ENCODE measurements at places on chromosomes 5 and 9. TPM values are rescaled to one million over a fixed set of nuclear protein-coding genes. Genes with fewer than 3 reads are reported as not detected.

Gene PCDHGA8
- 1.5 TPM for total RNA-seq

Gene CDH12
- total RNA-seq = not detected

Gene KDM4C
- total RNA-seq = 21.3 TPM

Gene ARAP3
- total RNA-seq = 28.7 TPM

Gene RLN2
- total RNA-seq = 1.4 TPM
